A549 treated with dexamethasone at 1 μM for 4 hours (cell line): ENCODE measurements at places on chromosomes 7 and 10. TPM values are rescaled to one million over a fixed set of nuclear protein-coding genes. Genes with fewer than 3 reads are reported as not detected.

The RBM20 gene
- total RNA-seq: 3.6 to 4.9 TPM (median 4.0 TPM) in 5 replicates

The NEBL gene
- 7.4 to 14.0 TPM (median 12.9 TPM) in 5 replicates for total RNA-seq

The STEAP1B gene
- 0.09 to 0.14 TPM (median 0.12 TPM) in 4 of 5 replicates, not detected in the other for total RNA-seq

The HOXA2 gene
- 0.61 to 0.88 TPM (median 0.69 TPM) in 5 replicates for total RNA-seq

The OR2A5 gene
- total RNA-seq: not detected in 5 replicates

The GNGT1 gene
- total RNA-seq: not detected in 5 replicates

The OR2A42 gene
- not detected in 5 replicates for total RNA-seq

The SSBP1 gene
- 280 to 363 TPM (median 299 TPM) in 5 replicates for total RNA-seq

The MKI67 gene
- total RNA-seq: 59.9 to 84.8 TPM (median 80.7 TPM) in 5 replicates

The GDF2 gene
- not detected in 5 replicates for total RNA-seq

The HGF gene
- 0.07 to 0.19 TPM (median 0.14 TPM) in 3 of 5 replicates, not detected in the others for total RNA-seq

The CCSER2 gene
- total RNA-seq: 9.1 to 15.3 TPM (median 13.8 TPM) in 5 replicates

The HOXA7 gene
- total RNA-seq: 4.7 to 5.5 TPM (median 4.8 TPM) in 5 replicates

The ABCF2 gene
- 53.6 to 63.8 TPM (median 60.7 TPM) in 5 replicates for total RNA-seq

The ZC3HAV1L gene
- total RNA-seq: 4.2 to 10.5 TPM (median 8.9 TPM) in 5 replicates
